H7 (cell line): ENCODE measurements at places on chromosomes 7 and 10. TPM values are rescaled to one million over a fixed set of nuclear protein-coding genes. Genes with fewer than 3 reads are reported as not detected.

The TMEM229A gene
- total RNA-seq: 0.15 and 0.42 TPM in 2 replicates

The PALS2 gene
- 25.3 and 35.6 TPM in 2 replicates for total RNA-seq

The CRPPA gene
- 0.30 and 0.45 TPM in 2 replicates for total RNA-seq

DNA sequence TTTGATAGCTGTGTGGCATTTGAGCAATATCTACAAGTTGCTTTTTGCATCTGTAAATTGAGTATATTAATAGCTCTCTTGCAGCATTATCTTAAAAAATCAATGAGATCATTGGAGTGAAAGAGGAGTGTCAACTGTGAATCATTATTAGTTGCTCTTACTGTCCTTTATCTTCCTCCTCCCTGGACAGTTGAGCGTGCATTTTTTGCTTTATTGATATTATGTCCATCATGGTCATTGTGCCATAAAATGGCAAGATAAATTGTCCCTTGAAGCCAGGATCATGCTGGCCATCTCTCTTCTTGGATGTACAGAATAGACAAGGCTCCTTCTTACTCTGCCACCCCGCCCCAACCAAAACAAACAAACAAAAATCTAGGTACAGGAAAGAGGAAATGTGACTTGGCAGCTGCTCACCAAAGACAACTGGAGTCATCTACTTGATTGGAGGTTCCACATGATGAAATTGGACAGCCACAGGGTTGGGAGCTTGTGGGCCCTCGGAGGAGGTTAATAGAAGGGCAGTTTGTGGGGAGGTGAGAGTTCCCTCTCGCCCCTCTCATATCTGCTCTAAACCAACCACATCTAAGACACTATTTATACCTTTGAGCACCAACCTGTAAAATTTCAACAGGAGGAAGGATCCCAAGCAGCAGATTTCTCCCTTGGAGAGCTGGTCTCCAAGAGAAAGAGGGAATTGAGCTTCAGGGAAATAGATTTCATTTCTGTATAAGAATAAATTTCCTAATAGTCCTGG lies 252.7 kb downstream of the SKIDA1 start:
- no peak for DNase-seq

- no peak for DNase-seq
Observed at GRCh38 chr10:131431978-131432690, 120.6 kb upstream of the TCERG1L start.

DNA sequence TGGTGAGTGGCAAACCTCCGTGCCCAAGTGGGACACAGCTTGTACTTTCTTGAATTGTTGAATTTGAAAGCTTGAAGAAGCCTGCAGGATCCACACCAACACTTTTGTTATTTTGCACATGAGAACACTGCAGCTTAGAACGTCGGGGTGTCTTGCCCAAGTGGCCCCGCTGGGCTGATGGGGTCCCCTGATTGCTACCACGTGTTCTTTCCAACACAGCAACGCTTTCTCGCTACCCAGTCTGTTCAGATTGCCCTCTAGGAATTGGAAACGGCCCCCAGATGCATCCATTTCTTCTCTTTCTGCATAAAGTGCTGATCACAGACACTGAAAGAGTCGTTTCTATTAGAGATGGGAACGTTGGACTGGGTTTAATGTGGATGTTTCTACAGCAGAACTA lies 268.5 kb downstream of the ADARB2 start:
- no peak for DNase-seq

GRCh38 chr10:125056161-125057132 lies 103.9 kb downstream of the CTBP2 start:
- DNase-seq: no peak

- DNase-seq: no peak
Observed at GRCh38 chr10:125828311-125828710, 5.0 kb downstream of the BCCIP start.
